ENCODE measurements at places on chromosomes 7 and 10. TPM values are rescaled to one million over a fixed set of nuclear protein-coding genes. Genes with fewer than 3 reads are reported as not detected.

- no peak overlapping the region for H3K4me3 ChIP-seq
- H3K27ac ChIP-seq = no peak overlapping the region
- DNase-seq = no peak
- H3K36me3 ChIP-seq = peaks cover 13% of the 10 kb centered on the region
- H3K4me1 ChIP-seq = peaks cover 18% of the 10 kb centered on the region
These were observed 2.6 kb upstream of the RPA3 start for GRCh38 chr7:7720750-7721621.

- DNase-seq = peak; percentile 92
- peaks cover 4% of the 10 kb centered on the region for H3K4me1 ChIP-seq
- peak overlapping the region; percentile 70 for H3K27ac ChIP-seq
These were observed 98.0 kb upstream of the ZNF722 start for GRCh38 chr7:63900394-63901203.

- no peak for DNase-seq
- H3K27ac ChIP-seq = no peak overlapping the region
- no peaks in the 10 kb centered on the region for H3K27me3 ChIP-seq
- H3K4me3 ChIP-seq = no peak overlapping the region
These were observed 40.9 kb downstream of the NAMPT start for GRCh38 chr7:106243893-106244292.

- no peaks in the 10 kb centered on the region for H3K27me3 ChIP-seq
- no peaks in the 10 kb centered on the region for H3K36me3 ChIP-seq
- DNase-seq = no peak
- no peak overlapping the region for H3K4me3 ChIP-seq
- no peaks in the 10 kb centered on the region for H3K4me1 ChIP-seq
These were observed 732.8 kb downstream of the POM121L12 start for GRCh38 chr7:53768186-53768585.

The PRKAR2B gene
- 1.1 TPM for total RNA-seq

GRCh38 chr7:85471740-85472139 lies 284.9 kb upstream of the SEMA3D start:
- no peaks in the 10 kb centered on the region for H3K36me3 ChIP-seq
- H3K27me3 ChIP-seq = no peaks in the 10 kb centered on the region
- no peak overlapping the region for H3K27ac ChIP-seq
- H3K4me3 ChIP-seq = no peak overlapping the region
- peaks cover 2% of the 10 kb centered on the region for H3K4me1 ChIP-seq
- DNase-seq = no peak

DNA sequence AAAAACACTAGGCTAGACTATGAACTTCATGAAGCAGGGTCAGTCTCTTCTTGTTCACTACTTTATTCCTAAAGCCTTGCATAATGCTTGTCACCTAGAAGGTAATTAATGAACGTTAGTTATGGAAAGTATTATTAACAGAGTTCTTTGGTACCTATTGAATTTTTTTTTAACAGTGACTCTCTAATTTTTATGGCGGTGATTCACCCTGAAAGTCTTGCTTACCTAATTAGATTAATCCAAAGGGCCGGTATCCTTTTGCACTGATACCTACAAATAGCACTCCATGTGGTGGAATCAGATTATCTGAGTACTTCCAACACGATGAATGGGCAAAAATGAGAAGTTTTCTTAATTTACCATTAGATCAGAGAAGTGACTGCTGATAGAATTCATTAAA lies 31.7 kb downstream of the STAM start:
- no peak overlapping the region for H3K4me3 ChIP-seq
- H3K27ac ChIP-seq = no peak overlapping the region
- no peaks in the 10 kb centered on the region for H3K27me3 ChIP-seq
- H3K4me1 ChIP-seq = peaks cover 33% of the 10 kb centered on the region

DNA sequence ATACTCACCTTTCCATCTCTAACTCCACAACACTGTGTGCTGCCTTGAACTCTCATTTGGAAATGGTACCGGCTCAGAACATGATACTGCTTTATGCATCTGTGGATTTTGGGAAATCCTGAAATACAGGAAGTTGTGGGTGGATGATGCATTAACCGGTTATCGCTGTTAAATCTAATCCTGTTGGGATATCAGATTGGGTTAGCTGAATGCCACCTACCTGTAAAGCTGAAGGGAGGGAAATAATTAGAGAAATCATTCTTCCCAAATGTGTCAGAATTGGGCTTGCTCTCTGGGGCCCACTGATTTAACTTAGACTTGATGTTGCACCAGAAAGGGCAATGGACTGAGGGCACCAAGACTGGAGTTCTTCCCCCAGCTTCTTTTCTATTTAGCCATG lies 54.0 kb downstream of the CH25H start:
- no peak overlapping the region for H3K4me3 ChIP-seq
- H3K27ac ChIP-seq = no peak overlapping the region
- peaks cover 8% of the 10 kb centered on the region for H3K36me3 ChIP-seq
- peaks cover 27% of the 10 kb centered on the region for H3K27me3 ChIP-seq
- peaks cover 2% of the 10 kb centered on the region for H3K4me1 ChIP-seq
- DNase-seq = no peak

DNA sequence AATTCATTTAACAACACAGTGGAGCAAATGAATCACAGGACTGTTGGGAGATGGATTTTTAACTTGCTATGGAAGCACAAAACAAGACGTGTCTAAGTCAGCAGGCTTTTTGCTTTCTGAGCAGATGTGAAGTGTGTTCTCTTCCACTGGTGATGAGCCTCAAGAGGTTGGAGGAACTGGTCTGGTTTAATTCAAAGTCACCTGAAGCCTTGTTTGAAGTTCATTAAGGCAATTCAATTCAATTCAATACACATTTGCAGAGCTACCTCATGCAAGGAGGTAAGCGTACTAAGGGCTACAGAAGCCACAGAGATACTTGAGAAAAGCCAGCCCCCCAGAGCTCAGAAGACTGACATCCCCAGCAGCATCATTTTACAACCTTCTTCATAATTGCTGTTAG lies 68.4 kb upstream of the PALS2 start:
- H3K4me1 ChIP-seq = no peaks in the 10 kb centered on the region
- H3K36me3 ChIP-seq = no peaks in the 10 kb centered on the region
- peaks cover 17% of the 10 kb centered on the region for H3K27me3 ChIP-seq

DNA sequence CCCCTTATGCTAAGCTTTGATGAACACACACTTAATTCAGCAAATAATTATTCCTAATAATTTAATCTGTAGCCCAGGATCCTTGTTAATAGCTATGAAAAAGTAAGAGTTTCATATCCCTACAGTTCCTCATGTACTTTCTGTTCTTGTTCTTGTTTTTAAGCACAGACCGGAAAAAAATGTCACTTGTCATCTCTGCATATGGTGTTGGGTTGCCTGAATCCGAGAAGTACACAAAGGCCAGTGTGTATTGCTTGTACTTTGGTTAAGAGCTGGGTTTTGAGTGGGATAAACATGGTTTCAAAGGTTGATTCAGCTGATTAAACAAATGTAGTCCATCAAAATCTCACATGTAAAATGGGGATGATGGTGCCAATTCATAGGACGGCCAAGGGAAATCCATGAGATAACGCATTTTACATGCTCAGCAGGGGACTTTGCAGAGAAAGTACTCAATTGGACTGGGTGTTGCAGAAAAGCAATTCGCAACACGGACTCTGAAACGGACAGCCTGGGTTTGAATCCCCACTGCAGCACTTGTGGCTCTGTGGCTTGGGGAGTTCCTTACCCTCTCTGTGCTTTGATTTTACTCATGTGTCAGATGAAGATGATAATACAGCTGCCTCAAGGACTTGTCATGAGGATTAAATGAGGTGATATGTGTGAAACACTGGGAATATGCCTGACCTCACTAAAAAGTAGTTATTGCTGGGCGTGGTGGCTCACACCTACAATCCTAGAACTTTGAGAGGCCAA lies 71.7 kb downstream of the MAP3K8 start:
- peaks cover 72% of the 10 kb centered on the region for H3K4me1 ChIP-seq
- no peaks in the 10 kb centered on the region for H3K27me3 ChIP-seq
- DNase-seq = no peak
- H3K4me3 ChIP-seq = no peak overlapping the region
- peaks cover 2% of the 10 kb centered on the region for H3K36me3 ChIP-seq

The PODXL gene
- total RNA-seq = 2.3 TPM

GRCh38 chr10:132676193-132676891 lies 109.6 kb downstream of the NKX6-2 start:
- no peak overlapping the region for H3K27ac ChIP-seq
- no peak for DNase-seq
- H3K4me1 ChIP-seq = no peaks in the 10 kb centered on the region

The CAMK2G gene
- 30.8 TPM for total RNA-seq

The NKX2-3 gene
- total RNA-seq = not detected

- H3K4me1 ChIP-seq = no peaks in the 10 kb centered on the region
- H3K27ac ChIP-seq = no peak overlapping the region
- H3K4me3 ChIP-seq = no peak overlapping the region
- H3K27me3 ChIP-seq = peaks cover 2% of the 10 kb centered on the region
- no peak for DNase-seq
These were observed 100.5 kb upstream of the TPK1 start for GRCh38 chr7:144936314-144936713.

The KCTD7 gene
- 41.9 TPM for total RNA-seq

GRCh38 chr7:1692515-1693418 lies 22.7 kb downstream of the ELFN1 start:
- no peaks in the 10 kb centered on the region for H3K4me1 ChIP-seq
- peaks cover 3% of the 10 kb centered on the region for H3K27me3 ChIP-seq
- H3K4me3 ChIP-seq = no peak overlapping the region
- DNase-seq = peak; percentile 16
- no peak overlapping the region for H3K27ac ChIP-seq

The KLF14 gene
- total RNA-seq = not detected

DNA sequence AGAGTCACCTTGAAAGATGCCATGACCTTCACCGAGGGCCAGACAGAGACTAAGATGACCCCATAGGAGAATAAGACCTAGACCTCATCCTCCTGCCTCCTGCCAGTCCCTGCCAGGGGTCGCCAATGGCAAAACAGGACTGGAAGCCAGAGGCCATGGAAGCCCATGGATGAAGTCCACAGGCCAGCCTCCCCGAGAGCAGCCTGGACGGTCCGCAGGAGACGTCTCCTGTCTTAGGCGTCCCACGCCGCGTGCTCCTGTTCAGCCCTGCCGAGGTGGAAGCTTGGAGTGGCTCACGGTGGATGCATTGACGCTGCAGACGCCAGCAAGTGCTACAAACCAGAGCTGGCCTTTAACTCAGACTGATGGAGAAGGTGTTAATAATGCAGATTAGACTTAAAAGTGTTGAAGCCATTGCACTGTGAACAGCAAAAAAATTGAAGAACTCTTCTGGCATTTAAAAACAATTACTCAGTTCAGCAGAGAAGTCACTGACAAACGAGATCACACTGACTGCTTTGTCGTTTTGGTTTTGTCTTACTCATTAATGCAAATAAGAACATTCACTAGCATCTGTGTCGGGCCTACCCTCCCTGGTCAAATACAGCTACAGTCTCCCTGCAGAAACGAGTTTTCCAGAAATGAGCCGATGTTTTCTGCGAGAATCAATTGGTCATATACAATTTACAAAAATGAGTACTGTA lies 38.1 kb upstream of the FAM20C start:
- H3K27me3 ChIP-seq = no peaks in the 10 kb centered on the region
- peaks cover under 1% of the 10 kb centered on the region for H3K36me3 ChIP-seq
- no peak for DNase-seq
- no peak overlapping the region for H3K27ac ChIP-seq

GRCh38 chr10:131815266-131816156 lies 85.3 kb upstream of the PPP2R2D start:
- no peaks in the 10 kb centered on the region for H3K4me1 ChIP-seq
- no peak overlapping the region for H3K27ac ChIP-seq
- no peaks in the 10 kb centered on the region for H3K27me3 ChIP-seq
- H3K4me3 ChIP-seq = no peak overlapping the region

DNA sequence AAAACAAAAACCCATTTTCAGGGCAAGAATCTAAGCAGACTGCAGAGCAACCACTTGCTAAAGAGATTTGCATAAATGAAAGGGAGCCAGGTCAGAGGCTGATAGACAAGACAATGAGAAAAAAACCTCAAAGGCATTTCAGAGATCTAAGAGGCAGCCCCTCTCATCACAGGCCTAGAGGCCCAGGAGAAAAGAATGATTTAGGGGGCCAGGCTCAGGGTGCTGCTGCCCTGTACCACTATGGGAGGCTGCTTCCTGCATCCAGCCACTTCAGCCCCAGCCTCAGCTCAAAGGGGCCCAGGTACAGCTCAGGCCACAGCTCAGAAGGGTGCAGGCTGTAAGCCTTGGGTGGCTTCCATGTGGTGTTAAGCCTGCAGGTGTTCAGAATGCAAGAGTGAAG lies 3.7 kb upstream of the DNAJC12 start:
- DNase-seq = no peak
- H3K36me3 ChIP-seq = peaks cover 7% of the 10 kb centered on the region
- H3K27ac ChIP-seq = no peak overlapping the region
- H3K4me1 ChIP-seq = peaks cover 7% of the 10 kb centered on the region
- H3K27me3 ChIP-seq = no peaks in the 10 kb centered on the region

The CROT gene
- 10.3 TPM for total RNA-seq

DNA sequence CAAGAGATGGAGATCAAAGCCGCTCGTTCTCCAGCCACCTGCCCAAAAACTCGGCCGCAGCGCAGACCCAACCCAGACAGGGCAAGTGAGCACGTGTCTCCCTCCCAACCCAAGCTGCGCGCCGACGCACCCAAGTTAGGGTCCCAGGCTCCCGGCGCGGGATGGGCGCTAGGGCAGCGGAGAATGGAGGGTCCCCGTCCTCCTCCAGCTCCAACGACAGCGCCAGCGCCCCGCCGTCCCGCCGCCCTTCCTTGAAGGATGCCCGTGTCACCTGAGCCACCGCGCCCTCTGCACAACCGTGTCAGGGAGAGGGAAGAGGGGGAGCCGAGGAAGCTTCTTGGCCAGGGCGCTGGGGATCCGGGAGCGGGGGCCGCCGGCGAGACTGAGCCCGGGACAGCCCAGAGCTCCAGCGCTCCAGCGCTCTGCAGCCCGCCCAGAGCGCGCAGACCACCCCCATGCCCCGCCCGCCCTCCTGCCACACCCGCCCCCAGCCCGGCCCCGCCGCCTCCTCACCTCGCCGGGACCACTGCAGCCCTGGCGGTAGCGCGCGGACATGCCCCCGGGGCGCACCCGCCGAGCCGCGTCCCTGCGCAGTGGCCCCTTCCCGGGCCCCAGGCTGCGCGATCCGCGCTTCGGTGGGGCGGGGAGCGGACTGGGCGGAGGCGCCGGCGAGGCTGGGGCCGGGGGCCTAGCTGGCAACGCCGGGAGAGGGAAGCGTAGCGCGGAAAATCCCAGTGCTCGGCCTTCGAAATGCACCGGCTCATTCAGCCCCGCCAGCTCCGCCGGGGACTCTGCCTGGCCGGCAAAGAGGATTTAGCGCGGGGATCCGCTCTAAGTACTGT lies at the start of gene SLC16A12:
Gene SLC16A12 (minus strand): TSS at position 424 of the 842 bp plus-strand sequence. CDS start 73,016 bp downstream, outside the sequence.
- no peak within 1 kb of the TSS for H3K4me3 ChIP-seq
- DNase-seq = no peak
- no peak within 1 kb of the TSS for H3K27ac ChIP-seq
- peaks cover 1% of the 10 kb centered on the region for H3K36me3 ChIP-seq

DNA sequence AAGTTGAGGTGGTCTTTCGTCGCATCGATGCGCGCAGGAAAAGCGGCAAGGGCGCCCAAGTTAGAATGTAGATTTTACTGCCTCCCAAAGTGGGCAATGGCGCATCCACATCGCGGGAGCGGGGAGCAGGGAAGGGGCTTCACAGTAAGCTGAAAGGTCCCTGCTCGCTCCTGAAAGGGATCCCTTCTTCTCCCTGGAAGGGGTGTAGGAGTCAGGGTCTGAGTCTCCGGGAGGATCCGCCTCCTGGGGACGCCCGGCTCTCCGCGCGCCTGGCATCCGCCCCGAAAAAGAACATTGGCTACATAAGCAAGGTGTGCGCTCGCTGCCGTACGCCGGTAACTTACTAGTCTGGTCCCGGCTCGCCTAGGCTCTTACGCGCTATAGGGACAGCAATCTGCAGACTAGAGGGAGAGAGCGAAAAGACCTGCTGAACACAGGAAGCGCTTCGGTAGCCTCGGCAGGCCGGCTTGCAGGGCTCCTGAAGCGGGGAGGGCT lies 804 bp downstream of the UNC5B start:
- H3K27me3 ChIP-seq = peaks cover 81% of the 10 kb centered on the region
- DNase-seq = peak; percentile 60
- no peak overlapping the region for H3K27ac ChIP-seq

The GNA12 gene
- 18.6 TPM for total RNA-seq

The DGKI gene
- total RNA-seq = not detected
